Occipital lobe (tissue), 3 donors: ENCODE measurements at places on chromosomes 2 and 18.
A peak's percentile ranks its signal among the peaks of the same experiment; 100 is the strongest.

DNA sequence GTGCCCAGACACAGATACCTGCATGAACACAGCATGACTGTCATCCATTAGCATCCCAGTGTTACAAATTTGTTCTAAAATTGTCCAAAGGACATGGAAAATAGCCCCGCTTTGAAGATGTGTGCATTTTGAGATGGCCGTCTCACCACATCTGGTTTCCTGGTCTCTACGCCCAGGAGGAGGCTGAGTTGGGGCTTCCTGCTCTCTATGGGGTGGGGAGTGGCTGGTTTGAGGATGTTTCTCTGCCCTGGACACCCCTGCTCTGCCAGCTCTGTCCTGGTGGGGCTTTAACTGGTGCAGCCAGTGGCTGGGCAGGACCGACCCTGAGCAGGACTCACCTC, 74.6 kb upstream of the SMAD7 start:
- no peak for DNase-seq

GRCh38 chr18:35463827-35464226, 33.9 kb downstream of the INO80C start:
- no peak for DNase-seq

DNA sequence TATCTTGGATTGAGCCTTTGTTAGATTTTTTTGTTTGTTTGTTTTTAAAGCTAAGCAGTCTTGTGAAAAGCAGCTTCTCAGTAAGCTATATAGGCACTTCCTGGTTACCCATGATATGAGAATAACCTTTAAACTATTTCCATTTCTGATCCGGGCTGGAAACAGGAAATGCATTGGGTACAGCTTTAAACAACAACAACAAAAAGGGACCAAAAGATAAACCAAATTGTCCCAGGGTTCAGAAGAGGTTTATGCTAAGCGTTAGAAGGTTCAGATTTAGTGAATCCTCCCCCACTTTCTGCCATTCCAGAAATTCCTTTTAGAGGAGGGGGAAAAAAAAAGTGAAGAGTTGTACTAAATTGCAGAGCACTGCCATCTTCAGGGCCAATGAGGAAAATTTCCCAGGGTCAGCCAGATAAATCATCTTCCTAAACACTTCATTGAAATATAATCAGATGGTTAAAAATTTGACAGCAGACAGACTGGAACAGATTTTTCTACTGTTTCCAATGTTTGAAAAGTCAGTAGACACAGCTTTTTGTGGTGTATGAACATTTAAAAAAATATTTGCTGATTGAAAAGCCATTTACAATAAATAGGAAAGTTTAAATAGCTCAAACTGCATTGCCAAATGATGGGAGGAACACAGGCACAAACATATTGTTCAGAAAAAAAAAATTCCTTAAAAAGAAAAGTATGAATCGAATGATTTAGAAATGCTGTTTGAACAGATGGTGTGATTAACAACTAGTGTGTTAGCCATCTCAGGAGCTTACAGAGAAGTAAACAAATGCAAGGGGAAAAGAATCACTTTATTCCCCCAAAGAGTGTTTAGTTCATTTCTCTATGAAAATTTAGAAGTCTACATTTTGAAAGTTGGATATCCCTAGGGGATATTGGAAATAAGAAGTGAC, 189.9 kb upstream of the TANK start:
- DNase-seq: no peak

GRCh38 chr18:73669297-73669696, 478.3 kb downstream of the FBXO15 start:
- DNase-seq: no peak

- DNase-seq: no peak
These were observed 39.4 kb downstream of the DDX18 start for GRCh38 chr2:117853873-117854272.

DNA sequence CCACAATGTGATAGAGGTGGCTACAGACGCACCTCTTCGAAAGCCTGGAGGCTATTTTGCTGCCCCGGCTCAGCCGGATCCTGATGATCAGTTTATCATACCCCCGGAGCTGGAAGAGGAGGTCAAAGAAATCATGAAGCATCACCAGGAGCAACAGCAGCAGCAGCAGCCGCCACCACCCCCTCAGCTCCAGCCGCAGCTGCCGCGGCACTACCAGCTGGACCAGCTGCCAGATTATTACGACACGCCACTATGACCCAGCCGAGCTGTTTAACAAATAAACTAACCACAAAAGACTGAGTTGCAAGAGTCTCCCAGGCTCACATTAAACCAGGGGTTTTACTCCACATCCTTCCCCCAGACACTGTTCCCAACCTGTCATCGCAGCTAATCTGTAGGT, 263.8 kb downstream of the PHLPP1 start:
- DNase-seq: peak; percentile 69

DNA sequence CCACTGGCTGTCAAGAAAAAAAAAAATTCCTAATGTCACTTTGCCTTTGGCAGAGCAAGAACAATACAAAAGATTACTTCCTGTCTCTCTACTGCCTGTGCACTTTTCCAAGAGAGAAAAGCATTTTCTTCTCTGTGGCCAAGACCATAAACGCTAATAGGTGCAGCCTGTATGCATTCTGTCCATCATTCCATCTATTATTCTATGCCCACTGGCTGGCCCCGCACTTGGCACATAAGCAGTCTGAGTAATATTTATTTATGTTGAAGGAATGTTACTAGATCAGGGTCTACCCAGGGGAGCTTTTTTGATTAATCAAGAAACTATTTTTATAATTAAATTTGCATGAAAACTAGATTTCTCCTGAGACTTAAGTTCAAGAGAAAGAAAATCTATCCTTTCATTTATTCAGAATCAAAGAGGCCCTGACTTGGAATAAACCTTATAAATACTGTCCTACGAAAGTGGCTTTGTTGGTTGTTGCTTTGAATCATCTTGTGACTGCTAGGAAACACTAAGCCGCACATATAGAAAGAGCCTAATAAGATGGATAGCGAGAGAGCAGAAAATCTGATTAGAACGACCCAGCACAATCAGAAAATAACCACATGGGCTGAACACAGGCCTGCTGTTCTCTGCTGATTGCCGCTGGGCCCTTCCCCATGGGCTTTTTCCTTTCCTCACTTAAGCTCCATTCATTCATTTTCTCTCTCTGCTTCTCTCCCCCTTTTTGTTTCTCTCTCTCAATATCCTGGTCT, 59.4 kb downstream of the MMADHC start:
- DNase-seq: no peak

GRCh38 chr2:218961651-218962570, 2.4 kb downstream of the CDK5R2 start:
- DNase-seq: no peak

DNA sequence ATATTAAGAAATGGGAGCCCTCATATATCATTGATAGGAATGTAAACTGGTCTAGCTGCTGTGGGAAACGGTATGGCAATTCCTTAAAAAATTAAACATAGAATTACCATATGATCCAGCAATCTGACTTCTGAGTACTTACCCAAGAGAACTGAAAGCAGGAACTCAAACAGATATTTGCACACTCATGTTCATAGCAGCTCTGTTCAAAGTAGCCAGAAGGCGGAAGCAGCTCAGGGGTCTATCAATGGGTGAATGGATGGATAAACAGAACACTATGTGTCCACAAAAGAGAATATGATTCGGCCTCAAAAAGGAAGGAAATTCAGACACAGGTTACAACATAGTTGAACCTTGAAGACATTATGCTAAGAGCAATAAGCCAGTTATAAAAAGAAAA, 135.7 kb upstream of the NDUFV2 start:
- DNase-seq: no peak

DNA sequence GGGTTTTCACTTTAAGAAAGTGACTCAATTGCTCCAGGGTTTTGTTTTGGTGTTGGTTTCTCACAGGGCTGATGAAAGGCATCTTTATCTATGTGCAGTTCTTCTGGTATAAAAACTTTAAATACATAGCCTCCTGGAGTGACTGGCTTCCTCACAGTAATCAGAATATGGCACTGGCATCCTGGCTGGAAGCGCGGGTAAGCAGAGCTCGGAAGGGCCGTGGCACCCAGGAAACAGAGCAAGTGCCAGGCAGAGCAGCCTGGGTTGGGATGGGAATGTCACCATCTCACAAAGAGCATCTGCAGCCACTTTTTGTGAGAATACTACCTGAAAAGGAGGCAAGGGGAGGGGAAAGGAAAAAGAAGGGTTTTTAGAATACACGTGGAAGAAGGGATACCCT, 534.7 kb downstream of the PLCL1 start:
- DNase-seq: no peak

GRCh38 chr2:109369671-109370191, 240.7 kb downstream of the SH3RF3 start:
- no peak for DNase-seq

GRCh38 chr18:53606792-53607191, 617.7 kb downstream of the MBD2 start:
- no peak for DNase-seq

GRCh38 chr2:79219383-79219988, 59.9 kb upstream of the REG3A start:
- peak; percentile 10 for DNase-seq

GRCh38 chr18:49967171-49967570, 153.8 kb upstream of the ACAA2 start:
- DNase-seq: no peak

GRCh38 chr2:30446602-30447148, 371 bp upstream of the LCLAT1 start:
- no peak for DNase-seq

- no peak for DNase-seq
These were observed 16.6 kb upstream of the PSME4 start for GRCh38 chr2:53987336-53987921.
